Muscle of arm (tissue), 14 donors: ENCODE measurements at places on chromosomes 2 and 18.

DNA sequence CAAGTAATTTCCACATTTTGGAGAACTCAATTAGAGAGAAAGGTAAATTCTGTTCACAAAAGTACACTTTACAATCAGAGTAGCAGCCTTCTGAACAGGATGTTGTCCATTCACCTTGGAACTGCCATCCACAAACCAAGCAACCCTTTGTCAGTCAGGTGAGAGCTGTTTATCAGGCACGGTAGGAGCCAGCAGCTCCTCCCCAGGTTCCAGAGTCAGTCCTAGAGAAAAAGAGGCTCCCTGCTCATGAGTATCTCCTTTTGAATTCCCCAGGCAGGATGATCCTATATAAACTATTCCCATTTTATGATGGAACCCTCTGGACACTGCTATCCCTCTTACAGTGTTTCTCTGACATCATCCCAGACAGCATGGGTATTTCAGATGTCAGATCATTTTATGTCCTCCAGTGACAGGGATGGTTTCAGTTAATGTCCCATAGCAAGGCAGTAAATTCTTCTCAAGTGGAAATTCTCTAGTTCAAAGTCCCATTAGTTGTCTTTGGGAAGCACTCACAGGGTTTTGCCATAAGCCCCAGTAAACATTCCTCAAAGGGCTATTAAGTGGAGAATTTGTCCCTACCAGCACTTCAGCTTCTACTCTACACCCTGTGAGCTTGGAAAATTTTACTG, 34.5 kb upstream of the CSRNP3 start:
- DNase-seq: no peak

- no peak for DNase-seq
Observed at GRCh38 chr2:122034344-122034743, 278.9 kb downstream of the TSN start.

GRCh38 chr2:215799194-215799593, 214.2 kb downstream of the MREG start:
- no peak for DNase-seq

DNA sequence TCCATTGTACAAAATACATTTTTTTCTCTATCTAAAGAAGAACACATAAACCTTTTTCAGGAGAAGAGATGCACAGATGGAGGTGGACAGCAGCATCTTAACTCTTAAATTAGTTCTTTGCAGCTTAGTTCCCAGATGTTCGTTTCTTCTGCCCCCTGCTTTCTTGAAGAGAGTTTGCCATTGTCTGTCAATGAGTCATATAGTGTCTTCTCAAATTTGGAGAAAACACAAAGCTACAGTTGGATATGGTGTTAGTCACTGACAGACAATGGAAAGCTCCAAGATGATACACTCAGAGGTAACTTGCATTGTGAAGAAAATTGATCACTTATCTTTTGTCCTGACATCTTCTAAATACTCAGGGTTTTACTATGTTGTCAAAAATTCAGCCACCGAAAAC, 48.8 kb upstream of the TMEFF2 start:
- no peak for DNase-seq

DNA sequence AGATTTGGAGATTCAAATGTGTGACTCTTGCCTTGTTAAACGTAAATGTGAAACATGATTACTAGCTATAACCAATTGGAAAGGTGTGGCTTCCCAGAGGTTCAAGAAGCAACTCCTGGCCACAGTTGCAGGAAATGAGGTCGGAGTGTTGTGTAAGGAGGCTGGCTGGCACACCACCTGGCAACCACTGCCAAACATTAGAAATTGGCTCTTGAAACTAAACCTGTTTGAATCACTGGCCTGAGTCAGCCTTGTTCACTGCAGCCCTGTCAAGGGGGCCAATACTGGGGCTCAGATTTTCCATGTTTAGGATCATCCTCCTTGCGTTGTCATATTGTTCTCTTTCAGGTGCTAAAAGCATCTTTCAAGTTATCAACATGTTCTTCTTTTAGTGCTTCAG, 206.3 kb downstream of the ARL6IP6 start:
- DNase-seq: no peak

DNA sequence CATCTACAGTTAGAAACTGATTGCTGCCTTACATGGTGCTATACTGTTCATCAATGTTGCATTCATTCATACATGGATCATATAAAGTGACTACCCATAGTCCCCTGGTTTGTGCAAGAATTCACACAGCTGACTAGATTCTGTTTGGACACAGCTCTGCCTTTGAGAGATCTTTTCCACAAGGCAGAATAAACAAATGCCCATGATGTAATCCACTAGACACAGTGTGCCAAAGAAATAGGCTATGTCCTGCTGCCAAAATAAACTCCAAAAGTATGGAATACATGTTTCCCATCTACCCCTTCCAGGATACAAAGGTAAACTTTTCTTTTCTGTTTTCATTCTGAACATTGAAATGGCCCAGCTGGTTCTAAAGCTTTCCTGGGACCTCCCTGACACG, 269.4 kb upstream of the CHAC2 start:
- no peak for DNase-seq

- no peak for DNase-seq
Observed at GRCh38 chr2:37737507-37737906, 66.1 kb upstream of the CDC42EP3 start.

DNA sequence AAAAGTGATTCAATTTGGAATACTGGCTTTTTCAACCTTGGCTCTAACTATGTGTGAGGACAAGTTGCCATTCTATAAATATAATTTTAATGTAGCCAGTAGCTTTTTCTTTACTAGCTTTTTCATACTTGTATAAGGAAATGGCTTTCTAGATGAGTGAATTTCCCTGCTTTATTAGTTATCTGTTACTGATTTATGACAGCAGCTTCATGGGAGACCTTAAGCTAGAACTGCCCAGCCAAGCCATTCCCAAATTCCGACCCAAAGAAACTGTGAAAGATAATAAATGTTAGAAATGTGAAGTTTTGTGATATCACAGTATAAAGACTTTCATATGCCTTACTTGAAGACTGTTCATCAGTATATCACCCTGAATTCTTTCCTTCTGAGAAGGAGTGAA, 32.3 kb downstream of the BABAM2 start:
- DNase-seq: no peak

DNA sequence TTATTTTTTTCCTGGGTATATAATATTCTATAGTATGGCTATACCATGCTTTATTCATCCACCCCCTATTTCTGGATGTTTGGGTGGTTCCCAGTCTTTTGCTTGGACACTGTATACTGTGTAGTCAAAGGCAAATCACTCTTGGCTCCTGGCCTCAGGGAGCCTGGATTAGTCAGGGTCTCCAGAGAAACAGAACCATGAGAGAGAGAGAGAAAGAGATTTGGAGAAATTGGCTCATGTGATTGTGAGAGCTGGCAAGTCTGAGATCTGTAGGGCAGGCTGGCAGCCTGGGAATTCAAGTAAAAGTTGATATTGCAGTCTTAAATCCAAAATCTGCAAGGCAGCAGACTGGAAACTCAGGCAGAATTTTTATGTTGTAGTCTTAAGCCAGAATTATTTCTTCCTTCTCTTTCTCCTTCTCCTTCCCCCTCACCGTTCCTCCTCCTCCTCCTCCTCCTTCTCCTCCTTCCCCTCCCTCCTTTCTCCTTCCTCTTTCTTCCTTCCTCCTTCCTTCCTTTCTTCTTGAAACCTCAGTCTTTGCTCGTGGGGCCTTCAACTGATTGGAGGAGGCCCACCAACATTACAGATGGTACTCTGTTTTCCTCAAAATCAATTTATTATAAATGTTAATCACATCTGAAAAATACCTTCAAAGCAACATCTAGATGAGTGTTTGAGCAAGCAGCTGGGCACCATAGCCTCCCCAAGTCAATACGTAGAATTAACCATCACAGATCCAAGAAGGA, 33.0 kb downstream of the CTIF start:
- DNase-seq: no peak

- no peak for DNase-seq
Observed at GRCh38 chr18:48002933-48003365, 72.5 kb upstream of the SMAD2 start.

DNA sequence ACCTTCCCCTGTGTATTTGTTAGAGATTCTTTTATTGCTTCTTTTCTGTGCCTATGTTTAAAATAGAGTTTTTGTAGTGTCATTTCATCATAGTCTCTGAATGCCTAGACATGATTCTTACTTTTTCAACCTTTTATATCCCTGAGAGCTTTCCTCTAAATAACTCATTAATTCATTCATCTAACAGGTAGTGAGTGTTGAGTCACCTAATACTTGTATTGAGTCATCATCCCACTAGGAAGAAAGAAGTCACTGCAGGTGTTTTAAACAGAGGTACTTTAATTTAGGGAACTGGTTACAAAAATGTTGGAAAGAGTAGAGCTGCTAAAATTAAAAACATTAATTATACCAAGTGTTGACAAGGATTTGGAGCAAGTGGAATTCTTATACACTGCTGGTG, 18.5 kb upstream of the NMS start:
- no peak for DNase-seq
